ENCODE measurements at places on chromosomes 7 and 10.

GRCh38 chr7:4745265-4745919 is 30.0 kb upstream of the AP5Z1 start:
- peak overlapping the region; percentile 82 for H3K4me3 ChIP-seq
- peaks cover 56% of the 10 kb centered on the region for H3K4me1 ChIP-seq
- H3K36me3 ChIP-seq: peaks cover 41% of the 10 kb centered on the region
- peak overlapping the region; percentile 95 for H3K27ac ChIP-seq
- H3K27me3 ChIP-seq: no peaks in the 10 kb centered on the region

- H3K36me3 ChIP-seq: no peaks in the 10 kb centered on the region
- H3K27me3 ChIP-seq: no peaks in the 10 kb centered on the region
- no peak overlapping the region for H3K27ac ChIP-seq
- DNase-seq: no peak
These were observed 204.7 kb upstream of the ZNF32 start for GRCh38 chr10:43853369-43853768.

- H3K36me3 ChIP-seq: no peaks in the 10 kb centered on the region
- H3K27ac ChIP-seq: no peak overlapping the region
- H3K27me3 ChIP-seq: no peaks in the 10 kb centered on the region
- no peak overlapping the region for H3K4me3 ChIP-seq
These were observed 26.5 kb downstream of the CTBP2 start for GRCh38 chr10:125133696-125134482.

DNA sequence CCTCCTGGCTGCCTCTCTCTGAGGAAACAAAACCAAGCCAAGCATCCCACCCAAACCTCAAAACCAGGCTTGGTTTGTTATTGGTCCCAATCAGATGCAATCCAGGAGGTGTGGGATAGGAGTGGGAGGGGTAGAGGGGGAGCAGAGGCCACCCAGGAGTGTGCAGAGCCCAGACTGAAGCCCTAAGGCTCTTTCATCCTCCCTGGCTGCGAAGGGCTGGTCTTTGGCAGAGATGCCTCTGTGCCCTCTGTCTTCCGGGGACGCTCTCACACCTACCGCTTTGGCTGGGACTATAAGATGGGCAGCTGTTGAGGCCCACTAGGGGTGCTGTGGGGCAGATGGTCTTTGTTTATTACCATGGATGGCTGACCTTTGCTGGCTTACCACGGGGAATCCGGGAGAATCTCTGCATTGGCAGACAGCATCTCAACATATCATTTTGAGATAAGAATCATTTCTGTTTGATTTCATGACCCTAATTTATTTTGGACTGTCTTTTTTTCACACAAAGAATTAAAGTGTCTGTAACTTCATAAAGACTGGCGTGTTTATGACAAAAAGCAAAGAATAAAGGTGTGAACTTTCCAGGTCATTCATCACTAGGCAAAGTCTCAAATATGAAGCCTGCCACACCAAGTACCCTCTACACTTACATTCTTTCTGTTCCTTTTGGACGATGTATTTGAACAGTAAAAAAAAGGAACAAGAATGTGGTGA is 6.5 kb upstream of the DENND2A start:
- peak; percentile 52 for DNase-seq
- H3K4me1 ChIP-seq: peaks cover 7% of the 10 kb centered on the region
- no peak overlapping the region for H3K27ac ChIP-seq
- peaks cover 17% of the 10 kb centered on the region for H3K27me3 ChIP-seq

- no peak overlapping the region for H3K27ac ChIP-seq
- peaks cover 11% of the 10 kb centered on the region for H3K4me1 ChIP-seq
- no peak overlapping the region for H3K4me3 ChIP-seq
- no peak for DNase-seq
- H3K27me3 ChIP-seq: no peaks in the 10 kb centered on the region
- peaks cover 52% of the 10 kb centered on the region for H3K36me3 ChIP-seq
These were observed 86.4 kb upstream of the SAMD8 start for GRCh38 chr10:75024971-75025523.

DNA sequence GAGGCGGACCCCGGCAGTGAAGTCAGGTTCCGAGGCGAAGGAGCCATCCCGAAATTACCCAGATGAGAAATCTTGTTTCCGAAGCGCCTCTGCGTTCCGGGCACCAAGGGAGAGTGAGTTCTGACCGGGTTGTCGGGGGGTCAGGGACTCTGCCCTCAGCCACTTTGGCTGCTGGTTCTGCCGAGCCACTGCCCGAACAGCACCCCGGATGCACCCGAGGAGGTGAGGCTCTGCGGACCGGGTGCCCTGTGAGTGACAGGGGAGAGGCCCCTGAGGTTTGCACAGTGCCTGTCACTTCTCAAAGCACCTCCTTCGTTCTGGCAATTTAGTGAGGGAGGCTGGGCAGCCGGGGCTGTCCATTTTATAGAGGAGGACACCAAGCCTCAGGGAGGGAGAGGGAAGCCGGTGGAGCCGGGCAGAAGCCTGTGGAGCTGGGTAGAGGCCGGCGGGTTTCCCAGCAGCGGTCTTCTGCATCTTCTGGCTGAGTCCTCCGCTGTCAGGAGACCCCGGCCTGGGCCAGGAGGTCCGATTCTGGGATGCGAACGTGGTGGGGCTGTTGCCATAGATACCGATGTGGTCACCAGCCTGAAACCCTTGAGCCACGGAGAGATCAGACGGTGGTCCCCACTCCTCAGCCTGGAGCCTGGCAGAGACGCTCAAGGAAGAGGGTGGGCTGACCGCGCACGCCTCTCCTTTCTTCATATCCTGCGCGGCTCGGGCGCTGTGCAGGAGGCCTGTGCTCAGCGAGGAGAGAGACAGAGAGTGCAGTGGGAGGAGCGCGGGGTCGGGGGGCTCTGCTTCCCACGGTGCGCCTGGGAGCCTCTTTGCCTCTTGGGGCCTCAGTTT is 18.9 kb upstream of the SHH start:
- no peak overlapping the region for H3K27ac ChIP-seq
- no peak for DNase-seq
- peaks cover 4% of the 10 kb centered on the region for H3K27me3 ChIP-seq
- no peaks in the 10 kb centered on the region for H3K4me1 ChIP-seq

- H3K27me3 ChIP-seq: no peaks in the 10 kb centered on the region
- H3K4me3 ChIP-seq: peak overlapping the region; percentile 76
- no peak for DNase-seq
- peak overlapping the region; percentile 92 for H3K27ac ChIP-seq
These were observed 767 bp upstream of the ADAM8 start for GRCh38 chr10:133277277-133277992.

DNA sequence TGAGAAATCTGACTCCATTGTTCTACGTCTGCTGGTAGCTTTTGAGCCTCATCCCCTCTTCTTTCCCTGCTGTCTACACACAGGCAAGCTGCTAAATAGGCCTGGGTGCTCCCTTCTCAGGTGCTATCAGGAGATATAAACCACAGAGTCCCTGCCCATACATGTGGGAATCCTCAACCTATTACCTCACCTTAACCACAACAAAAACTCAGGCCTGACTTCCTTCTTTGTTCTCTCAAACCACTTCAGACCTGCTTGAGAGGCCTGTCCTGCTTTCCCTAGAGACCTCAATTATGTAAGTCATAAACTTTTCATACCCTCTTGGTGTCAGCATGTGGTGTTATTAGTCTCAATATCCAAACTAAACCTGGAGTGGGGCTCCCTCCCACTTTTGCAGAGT is 75.0 kb upstream of the MAGI2 start:
- no peaks in the 10 kb centered on the region for H3K4me1 ChIP-seq
- no peaks in the 10 kb centered on the region for H3K27me3 ChIP-seq
- no peaks in the 10 kb centered on the region for H3K36me3 ChIP-seq
- no peak overlapping the region for H3K4me3 ChIP-seq
- no peak overlapping the region for H3K27ac ChIP-seq

GRCh38 chr10:43196131-43196980 is 58.1 kb downstream of the CSGALNACT2 start:
- no peaks in the 10 kb centered on the region for H3K27me3 ChIP-seq
- H3K4me1 ChIP-seq: peaks cover 6% of the 10 kb centered on the region
- DNase-seq: no peak
- no peak overlapping the region for H3K27ac ChIP-seq

DNA sequence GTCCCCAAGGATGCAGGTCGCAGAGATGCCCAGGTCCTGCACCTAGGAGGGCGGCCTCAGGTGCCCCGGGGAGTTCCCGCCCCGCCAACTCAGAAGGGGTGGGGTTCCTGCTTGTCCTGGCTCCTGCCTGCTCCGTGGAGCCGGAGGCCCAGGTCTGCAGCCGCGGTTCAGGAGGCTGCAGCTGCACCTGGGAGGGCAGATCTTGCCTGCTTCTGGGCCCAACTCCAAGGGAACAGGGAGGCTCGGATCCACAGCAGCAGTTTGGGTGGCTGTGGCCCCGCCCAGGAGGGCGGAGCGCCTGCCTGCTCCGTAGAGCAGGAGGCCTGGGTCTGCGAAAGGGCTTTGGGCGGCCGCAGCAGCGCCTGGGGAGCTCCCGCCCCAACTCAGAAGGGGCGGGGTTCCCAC is 108.2 kb upstream of the EGR2 start:
- no peaks in the 10 kb centered on the region for H3K36me3 ChIP-seq
- no peak for DNase-seq
- no peaks in the 10 kb centered on the region for H3K4me1 ChIP-seq
- H3K27me3 ChIP-seq: peaks cover 7% of the 10 kb centered on the region
